ENCODE measurements at places on chromosomes 1 and 21.

- DNase-seq, result no peak
Measured at GRCh38 chr1:194698908-194699318, 1512.5 kb upstream of the B3GALT2 start.

- DNase-seq, result no peak
Measured at GRCh38 chr1:16903458-16903796, 7.6 kb downstream of the RNU1-2 start.

GRCh38 chr1:30909365-30910068 lies 959 bp upstream of the SDC3 start:
- no peak for DNase-seq

DNA sequence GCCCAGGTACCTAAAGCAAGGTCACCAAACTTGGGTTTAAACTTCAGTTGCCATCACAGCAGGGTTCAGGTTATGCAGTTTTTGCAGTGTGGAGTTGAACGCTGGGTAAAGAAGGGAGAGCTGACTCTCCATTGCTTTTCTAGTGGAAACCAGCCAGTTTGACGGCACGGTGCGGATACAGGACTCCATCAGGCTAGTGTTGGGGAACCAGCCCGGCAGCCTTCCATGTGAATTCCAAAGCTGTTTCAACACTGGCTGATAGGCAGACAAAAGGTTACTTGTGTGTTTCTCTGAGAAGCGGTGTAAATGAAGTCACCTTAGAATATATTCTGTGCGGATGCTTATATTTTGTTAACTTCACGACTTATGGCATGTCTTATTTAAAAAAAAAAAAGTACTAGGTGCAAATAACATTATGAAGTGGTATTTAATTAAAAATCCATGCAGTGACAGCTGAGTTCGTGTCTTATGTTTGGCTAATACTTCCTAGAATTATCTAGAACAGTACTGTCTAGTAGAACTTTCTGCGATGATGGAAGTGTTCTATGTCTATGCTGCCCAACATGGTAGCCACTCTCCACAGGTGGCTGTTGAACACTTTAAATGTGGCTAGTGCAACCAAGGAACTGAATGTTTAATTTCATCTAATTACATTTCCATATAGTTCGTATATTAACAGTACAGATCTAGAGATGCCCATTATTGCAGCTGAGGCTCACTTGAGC lies 29.9 kb upstream of the RCAN3 start:
- no peak for DNase-seq

GRCh38 chr1:206960676-206961386 lies 9.4 kb downstream of the FCAMR start:
- no peak for DNase-seq

DNA sequence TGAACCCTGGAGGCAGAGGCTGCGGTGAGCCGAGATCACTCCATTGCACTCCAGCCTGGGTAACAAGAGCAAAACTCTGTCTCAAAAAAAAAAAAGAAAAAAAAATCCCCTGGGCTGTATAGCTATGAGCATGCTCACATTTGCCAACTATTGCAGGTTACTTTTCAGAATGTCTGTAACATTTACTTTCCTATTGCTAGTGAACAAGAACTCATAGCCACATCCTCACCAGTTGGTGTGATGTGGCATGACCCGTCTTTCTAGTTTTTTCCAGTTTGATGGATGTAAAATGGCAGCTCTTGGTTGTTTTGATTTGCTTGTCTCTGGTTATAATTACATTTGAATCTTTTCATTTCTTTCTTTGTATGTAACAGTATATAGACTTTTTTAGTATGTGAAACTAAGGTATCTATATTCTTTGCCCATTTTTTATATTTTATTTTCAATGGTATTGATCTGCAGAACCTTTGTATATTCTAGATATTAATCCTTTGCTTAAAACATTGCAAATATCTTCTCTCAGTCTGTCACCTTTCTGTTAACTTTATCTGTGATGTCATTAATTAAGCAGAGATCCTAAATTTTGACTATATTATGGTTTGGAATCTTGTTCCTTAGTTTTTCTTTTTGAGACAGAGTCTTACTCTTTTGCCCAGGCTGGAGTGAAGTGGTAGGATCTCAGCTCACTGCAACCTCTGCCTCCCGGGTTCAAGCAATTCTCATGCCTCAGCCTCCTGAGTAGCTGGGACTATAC lies 11.6 kb downstream of the MED18 start:
- no peak for DNase-seq
